ENCODE measurements at places on chromosomes 2 and 18.
A peak's percentile ranks its signal among the peaks of the same experiment; 100 is the strongest.

GRCh38 chr2:115161771-115162493 lies 719.5 kb downstream of the DPP10 start:
- DNase-seq, result peak; percentile 36

DNA sequence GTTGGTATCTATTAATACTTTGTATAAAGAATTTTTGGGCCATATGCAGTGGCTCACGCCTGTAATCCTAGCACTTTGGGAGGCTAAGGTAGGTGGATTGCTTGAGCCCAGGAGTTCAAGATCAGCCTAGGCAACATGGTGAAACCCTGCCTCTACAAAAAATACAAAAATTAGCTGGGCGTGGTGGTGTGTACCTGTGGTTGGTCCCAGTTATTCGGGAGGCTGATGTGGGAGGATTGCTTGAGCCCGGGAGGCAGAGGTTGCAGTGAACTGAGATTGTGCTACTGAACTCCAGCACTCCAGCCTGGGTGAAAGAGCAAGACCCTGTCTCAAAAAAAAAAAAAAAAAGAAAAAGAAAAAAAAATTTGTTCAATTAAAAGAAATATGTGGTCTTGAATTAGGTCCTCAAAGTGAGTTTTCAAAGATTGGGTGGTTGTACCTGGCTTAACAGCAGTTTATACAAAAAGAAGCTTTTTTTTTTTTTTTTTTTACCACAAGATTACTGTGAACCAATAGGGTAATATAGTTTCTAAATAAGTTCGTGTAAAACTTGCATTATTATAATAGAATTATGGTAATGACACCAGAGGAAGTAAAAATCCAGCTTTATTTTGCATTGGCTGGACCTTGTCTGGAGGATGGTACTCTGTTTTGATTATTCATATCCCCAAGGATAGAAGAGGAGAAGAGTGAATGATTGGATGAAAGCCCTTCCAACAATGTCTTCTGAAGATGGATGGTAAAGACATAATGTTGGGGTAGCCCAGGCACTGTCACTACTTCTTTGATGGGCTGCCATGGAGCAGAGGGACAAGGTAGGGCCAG lies 210.3 kb downstream of the MYCN start:
- DNase-seq, result no peak

DNA sequence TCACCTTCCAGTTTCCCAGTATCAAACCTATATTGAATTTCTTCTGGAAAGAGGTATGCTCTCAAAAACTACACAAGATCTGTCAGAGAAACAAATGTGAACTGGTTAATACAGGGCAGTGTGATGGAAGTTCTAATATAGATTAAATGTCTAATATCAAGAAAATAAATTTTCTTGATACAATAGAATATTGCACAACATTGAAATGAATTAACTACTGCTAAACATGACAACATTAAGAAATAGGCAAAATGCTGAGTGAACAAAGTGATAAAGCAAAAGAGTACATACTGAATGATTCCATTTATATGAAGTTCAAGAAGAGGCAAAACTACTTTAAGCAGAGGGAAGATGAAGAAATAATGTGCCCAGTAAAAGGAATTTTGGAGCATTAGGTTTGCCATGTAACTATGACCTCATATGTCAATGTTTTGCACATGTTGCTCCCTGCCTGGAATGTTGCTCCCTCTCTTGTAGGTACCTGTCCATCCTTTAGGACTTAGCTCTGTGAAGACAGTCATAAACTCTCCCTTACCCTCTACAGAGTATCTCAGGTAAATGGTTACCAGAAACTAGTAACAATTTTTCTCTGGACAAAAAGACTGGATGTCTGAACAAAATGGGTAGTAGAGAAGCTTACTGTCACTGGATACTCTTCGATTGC lies 339.0 kb downstream of the RAD51AP2 start:
- no peak for DNase-seq

- DNase-seq, result no peak
Observed at GRCh38 chr2:169265591-169265990, 96.7 kb downstream of the LRP2 start.

DNA sequence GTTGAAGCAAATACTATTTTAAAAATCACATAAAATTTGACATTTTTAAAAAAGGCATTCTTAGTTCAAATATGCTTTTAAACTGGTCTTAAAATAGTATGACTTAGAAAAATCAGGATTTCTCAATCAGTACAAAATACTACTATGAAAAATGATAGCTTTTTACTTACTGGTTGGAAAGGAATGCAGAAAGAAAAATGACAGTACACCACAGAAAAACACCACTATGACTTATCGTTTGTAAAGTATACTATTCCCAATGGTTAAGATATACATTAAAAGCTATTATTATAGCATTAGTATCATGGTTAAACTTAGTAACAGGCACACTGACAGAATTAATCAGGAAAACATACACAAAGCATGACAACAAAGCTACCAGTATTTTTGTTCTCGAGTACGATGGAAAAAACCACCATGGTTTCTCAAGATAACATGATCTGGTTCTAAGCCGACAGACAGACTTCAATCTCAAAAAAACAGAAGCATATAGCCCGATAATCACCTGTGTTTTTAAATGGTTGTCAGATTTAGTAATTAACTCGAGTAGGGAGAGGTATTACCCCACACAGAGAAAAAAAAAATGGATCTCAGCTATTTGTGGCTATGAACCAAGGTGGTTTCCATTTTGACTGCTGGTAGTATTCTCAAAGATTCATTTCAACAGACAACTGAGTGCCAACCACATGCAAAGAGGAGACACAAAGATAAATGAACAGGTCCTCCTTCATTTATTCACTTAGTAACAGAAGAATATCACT lies 39.1 kb downstream of the CUL3 start:
- DNase-seq, result no peak

DNA sequence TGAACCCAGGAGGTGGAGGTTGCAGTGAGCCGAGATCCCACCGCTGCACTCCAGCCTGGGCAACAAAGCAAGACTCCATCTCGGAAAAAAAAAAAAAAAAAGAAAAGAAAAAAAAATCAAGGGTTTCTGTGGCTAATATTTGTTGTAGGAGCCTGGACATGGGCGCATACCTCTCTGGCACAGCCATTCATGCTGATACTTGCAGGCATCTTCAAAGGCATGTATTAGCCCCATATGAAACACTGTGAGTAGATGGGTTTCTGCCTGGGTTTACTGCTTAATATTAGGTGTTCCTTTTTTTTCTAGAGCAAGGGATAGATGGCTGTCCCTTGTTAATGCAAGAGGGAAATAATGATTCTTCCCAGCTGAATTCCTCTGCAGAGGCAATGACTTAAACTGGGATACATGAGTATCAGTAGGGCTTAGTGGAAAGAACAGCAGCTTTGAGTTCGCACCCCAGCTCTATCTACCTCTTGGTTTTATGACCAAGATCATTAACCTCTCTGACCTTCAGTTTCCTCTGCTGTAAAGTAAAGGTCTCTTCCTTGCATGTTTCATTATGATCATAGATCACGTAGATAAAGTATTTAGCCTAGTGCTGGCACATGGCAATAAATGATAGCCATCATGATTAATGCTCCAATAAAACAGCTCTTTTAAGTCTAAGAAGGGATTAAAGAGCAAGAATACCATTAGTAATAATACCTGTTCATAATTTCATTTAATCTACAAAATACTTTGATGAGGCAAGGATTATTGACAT lies 4.5 kb upstream of the ATL2 start:
- DNase-seq, result no peak

- no peak for DNase-seq
Observed at GRCh38 chr2:217714287-217714751, 288.5 kb downstream of the TNS1 start.

- DNase-seq, result no peak
Observed at GRCh38 chr2:73992036-73992435, 7.3 kb downstream of the TET3 start.

DNA sequence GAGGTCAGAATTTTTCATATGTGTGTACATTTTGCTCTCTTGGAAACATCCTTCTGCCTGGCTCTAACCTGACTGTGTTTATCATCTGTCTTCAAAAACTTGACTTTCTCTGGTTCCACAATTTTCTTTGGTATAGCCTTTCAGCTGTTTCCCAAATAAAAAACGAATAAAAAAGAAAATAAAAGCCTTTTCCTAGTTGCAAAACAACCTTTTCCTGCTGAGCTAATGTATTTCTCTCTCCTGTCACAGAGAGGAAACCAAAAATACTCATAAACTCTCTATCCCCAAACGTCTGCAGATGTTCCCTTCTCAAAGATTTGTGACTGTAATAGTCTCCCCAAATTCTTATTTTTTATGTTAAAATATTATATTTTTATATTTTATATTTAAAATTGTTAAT lies 505.3 kb upstream of the SLC39A10 start:
- no peak for DNase-seq

DNA sequence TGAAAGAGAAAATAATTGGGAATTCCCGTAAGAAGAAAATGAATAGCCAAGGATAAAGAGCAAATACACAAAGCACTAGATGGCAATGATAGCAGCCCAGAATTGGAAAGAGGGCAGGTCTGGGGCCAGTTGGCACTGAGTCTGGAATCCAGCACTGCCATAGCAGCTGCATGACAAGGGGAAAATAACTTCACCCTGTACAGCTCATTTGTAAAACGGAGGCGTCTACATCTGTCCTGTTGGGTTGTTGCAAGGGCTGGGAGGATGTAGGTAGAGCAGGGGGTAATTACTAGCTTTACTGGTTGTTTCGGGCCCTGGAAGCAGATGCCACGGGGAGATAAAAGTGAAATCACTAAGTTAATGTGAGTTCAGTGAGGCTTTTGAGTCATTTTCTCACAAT lies 110.0 kb upstream of the RASGRP3 start:
- no peak for DNase-seq

GRCh38 chr18:10928011-10928771 lies 221.2 kb downstream of the PIEZO2 start:
- no peak for DNase-seq

GRCh38 chr2:43511199-43511598 lies 84.6 kb downstream of the THADA start:
- no peak for DNase-seq

- no peak for DNase-seq
Observed at GRCh38 chr2:181892799-181893435, 1.4 kb downstream of the ITPRID2 start.

GRCh38 chr2:215413484-215413777 lies 22.4 kb downstream of the FN1 start:
- DNase-seq, result no peak

- no peak for DNase-seq
Observed at GRCh38 chr2:33213244-33213643, 263.2 kb upstream of the RASGRP3 start.

DNA sequence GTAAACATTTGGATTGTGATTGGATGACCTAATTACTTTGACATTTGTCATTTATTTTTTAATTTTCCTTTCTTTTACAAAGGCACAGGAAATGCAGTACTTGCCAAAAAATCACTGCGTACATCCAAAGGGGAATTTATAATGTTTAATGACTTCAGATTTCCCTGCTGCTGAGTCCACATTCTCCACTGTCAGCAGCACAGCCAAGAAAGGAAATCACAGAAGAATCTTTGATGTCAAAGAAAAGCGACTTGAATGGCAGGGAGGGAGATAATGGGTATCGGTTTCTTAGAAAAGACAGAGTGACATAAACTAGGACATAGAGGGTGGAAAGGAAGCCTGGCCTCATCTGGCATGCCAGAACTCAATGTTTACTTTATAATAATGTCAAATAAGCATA lies 41.4 kb upstream of the COPS8 start:
- DNase-seq, result no peak

DNA sequence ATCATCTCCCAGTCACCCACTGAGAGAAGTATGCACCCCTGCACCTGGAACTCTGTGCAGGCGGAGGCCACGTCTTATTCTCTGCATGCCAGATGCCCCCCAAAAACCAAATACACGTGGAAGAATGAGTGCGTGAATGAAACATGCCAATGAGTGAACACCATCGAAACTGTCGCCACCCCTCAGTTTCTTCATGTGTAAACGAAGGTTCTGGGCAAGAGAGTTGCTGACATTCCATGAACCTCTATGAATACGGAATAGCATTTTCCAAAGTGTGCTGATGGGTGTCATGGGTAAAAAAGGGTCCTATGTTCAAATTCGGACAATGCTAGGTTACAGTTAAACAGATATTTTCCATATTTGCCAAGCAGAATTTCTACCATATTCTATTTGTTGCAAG lies 19.8 kb downstream of the FER1L5 start:
- no peak for DNase-seq

- DNase-seq, result no peak
Observed at GRCh38 chr2:238016526-238016925, 44.3 kb upstream of the SCLY start.

DNA sequence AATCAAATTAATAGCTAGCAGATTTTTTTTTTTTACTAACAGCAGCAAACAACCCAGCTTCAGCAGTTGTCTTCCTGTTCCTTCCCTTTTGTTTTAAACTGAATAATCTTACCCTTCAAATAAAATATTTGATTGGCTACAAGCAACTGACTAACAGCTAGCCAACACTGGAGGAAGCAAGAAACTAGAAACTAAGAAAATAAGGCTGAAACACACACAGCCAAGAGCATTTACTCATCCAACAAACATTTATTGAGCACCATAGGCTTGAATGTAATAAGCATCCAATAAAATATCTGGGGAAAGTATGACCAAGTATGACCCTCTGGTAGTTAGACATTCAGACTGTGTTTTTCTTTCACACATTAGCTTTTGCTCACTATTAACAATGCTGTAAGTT lies 189.2 kb downstream of the CD226 start:
- no peak for DNase-seq

DNA sequence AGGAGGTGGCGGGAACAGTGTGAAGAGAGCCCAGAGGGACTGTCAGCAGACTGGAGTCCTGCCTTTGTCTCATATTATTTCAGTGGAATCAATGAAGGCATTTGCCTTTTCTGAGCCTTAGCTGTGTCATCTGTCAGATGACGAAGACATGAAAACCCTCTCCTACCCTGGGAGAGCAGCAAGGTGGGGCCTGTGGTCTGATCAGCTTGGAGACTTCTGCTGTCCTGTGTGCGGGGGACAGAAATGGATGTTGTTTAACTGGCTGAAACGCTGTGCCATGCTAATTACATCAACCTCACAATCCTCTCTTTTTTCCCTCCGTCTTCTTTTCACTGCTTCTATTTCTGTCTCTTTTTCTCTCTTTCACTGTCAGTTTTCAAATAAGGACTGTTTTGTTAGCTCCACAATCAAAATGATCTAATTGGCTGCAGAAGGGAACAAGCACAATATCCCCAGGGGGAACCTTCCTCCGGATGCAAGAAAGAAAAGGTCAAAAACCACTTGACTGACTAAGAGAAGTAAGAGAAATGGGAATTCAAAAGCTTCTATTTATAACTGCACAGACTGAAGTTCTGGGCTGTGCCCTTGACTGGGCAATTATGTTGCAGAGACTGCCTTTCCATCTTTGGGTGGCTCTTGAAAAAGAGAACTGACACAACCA lies 340.1 kb downstream of the CLIP4 start:
- DNase-seq, result no peak

DNA sequence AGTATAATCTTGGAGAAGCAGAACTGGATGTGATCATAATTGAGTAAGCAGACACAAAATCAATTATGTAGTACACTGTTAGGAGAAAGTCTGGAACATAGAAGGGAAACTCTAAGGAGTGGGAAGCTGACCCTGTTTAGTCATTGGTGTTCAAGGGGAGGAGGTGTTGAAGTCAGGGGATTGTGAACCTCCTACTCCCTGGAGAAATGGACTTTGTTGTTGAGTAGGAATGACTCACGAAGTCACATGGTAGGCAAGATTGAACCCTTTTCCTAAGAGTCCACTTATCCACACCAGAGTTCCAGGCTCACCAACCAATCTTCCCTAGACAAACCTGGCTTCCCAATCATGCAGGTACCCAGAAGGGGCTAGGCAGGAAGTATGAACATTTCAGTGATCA lies 81.0 kb upstream of the BCL11A start:
- DNase-seq, result no peak

- no peak for DNase-seq
Observed at GRCh38 chr18:77339093-77339492, 89.4 kb downstream of the GALR1 start.
